Spleen (tissue), 13 donors: ENCODE measurements at places on chromosomes 16 and 17. TPM values are rescaled to one million over a fixed set of nuclear protein-coding genes. Genes with fewer than 3 reads are reported as not detected.

DNA sequence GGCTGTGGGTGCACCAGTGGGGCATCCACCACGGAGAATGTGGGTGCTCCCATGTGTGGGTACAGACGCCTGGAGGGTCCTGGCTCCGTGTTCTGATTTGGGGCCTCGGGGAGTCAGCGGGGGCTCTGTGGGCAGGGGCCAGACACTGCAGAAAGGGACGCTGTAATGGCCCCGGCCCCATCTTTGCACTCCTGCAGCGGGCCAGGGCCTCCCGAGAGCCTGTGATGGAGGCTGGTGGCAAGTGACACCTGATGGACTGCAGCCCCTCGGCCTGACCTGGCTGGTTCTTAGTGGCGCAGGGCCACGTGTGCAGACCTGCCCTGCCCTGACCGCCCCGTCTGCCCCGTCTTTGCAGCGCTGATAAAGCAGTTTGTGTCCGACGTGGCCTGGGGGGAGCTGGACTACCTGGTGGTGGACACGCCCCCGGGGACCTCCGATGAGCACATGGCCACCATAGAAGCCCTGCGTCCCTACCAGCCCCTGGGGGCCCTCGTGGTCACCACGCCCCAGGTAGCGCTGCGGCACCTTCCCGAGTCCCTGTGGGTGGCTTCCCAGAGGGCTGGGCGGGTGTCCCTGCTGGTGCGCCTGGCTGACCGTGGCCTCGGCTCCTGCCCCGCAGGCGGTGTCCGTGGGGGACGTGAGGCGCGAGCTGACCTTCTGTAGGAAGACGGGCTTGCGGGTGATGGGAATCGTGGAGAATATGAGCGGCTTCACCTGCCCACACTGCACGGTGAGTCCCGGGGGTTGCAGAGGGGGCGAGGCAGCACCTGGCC, 4.7 kb downstream of the NUBP2 start:
- no peaks in the 10 kb centered on the region for H3K36me3 ChIP-seq
- no peak overlapping the region for H3K4me3 ChIP-seq
- H3K27ac ChIP-seq: no peak overlapping the region
- no peaks in the 10 kb centered on the region for H3K27me3 ChIP-seq
- peak; percentile 70 for DNase-seq

GRCh38 chr17:63445065-63445464, 1.0 kb downstream of the CYB561 start:
- H3K4me3 ChIP-seq: peak overlapping the region; percentile 68
- no peak for DNase-seq
- H3K27me3 ChIP-seq: no peaks in the 10 kb centered on the region

GRCh38 chr17:9219631-9220397, 198.5 kb downstream of the NTN1 start:
- no peaks in the 10 kb centered on the region for H3K4me1 ChIP-seq
- H3K36me3 ChIP-seq: no peaks in the 10 kb centered on the region
- no peaks in the 10 kb centered on the region for H3K27me3 ChIP-seq
- H3K27ac ChIP-seq: no peak overlapping the region

DNA sequence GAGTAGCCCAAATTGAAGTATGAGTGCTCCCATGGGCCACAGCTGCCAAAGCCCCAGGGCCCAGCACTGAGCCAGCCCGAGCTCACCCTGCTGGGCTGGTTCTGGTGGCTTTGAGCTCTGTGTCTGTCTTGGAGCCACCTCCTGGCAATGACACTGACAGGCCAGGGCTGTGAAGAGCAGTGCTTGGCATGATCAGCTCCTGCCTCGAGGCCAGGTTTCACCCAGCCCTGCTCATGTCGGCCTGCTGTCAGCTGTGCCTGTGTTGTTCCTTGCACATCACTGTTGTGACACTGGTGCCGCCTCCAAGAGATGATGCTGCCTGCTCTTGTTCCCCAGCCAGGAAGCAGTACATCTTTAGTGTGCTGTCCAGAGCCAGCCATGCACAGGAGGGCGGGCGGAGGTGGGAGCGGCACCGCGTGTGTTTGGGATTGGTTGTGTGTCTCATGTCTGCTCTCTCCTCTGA, 26.0 kb downstream of the PLD6 start:
- peak overlapping the region; percentile 78 for H3K27ac ChIP-seq
- H3K36me3 ChIP-seq: peaks cover 100% of the 10 kb centered on the region
- H3K4me3 ChIP-seq: no peak overlapping the region
- no peaks in the 10 kb centered on the region for H3K27me3 ChIP-seq
- no peak for DNase-seq

GRCh38 chr17:27552276-27552732, 78.7 kb upstream of the LGALS9 start:
- peaks cover 44% of the 10 kb centered on the region for H3K4me1 ChIP-seq
- H3K27me3 ChIP-seq: no peaks in the 10 kb centered on the region
- no peak for DNase-seq
- H3K27ac ChIP-seq: no peak overlapping the region
- H3K4me3 ChIP-seq: no peak overlapping the region

- peak within 1 kb of the TSS; percentile 71 for H3K4me3 ChIP-seq
- peak; percentile 83 for DNase-seq
- no peaks in the 10 kb centered on the region for H3K36me3 ChIP-seq
- peaks cover 76% of the 10 kb centered on the region for H3K27me3 ChIP-seq
- H3K27ac ChIP-seq: peak within 1 kb of the TSS; percentile 23
Measured at GRCh38 chr17:43907425-43907981, at the start of gene MPP2. Gene MPP2 (minus strand): TSS chr17:43907536. CDS start chr17:43904460, 3,076 bp downstream.

- DNase-seq: no peak
- peaks cover 92% of the 10 kb centered on the region for H3K4me1 ChIP-seq
- H3K4me3 ChIP-seq: no peak overlapping the region
- H3K36me3 ChIP-seq: peaks cover 36% of the 10 kb centered on the region
- no peak overlapping the region for H3K27ac ChIP-seq
Measured at GRCh38 chr17:8946476-8946875, 19.0 kb downstream of the PIK3R5 start.

DNA sequence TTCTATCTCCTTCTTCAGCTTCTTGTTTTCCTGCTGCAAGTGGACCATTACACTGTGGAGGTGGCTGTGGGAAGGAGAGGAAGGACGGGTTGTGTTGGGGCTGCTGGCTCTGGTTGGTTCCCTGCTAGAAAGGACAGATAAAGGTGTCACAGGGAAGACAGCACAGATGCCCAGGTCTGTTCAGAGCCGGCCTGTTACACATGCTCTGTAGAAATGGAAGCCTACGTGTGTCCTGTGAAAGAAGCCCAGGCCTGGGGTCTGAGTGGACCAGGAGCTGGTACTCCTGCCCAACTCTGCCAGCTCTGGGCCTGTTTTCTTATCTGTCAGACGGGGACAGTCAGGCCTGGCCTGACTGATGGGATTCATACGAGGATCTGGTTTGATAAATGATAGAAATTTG, 26.4 kb downstream of the DHX38 start:
- no peak overlapping the region for H3K27ac ChIP-seq
- H3K4me3 ChIP-seq: no peak overlapping the region
- no peaks in the 10 kb centered on the region for H3K36me3 ChIP-seq
- peak; percentile 18 for DNase-seq

- no peaks in the 10 kb centered on the region for H3K27me3 ChIP-seq
- H3K27ac ChIP-seq: no peak overlapping the region
- DNase-seq: no peak
- no peak overlapping the region for H3K4me3 ChIP-seq
Measured at GRCh38 chr16:64532691-64533090, 589.2 kb downstream of the CDH11 start.

DNA sequence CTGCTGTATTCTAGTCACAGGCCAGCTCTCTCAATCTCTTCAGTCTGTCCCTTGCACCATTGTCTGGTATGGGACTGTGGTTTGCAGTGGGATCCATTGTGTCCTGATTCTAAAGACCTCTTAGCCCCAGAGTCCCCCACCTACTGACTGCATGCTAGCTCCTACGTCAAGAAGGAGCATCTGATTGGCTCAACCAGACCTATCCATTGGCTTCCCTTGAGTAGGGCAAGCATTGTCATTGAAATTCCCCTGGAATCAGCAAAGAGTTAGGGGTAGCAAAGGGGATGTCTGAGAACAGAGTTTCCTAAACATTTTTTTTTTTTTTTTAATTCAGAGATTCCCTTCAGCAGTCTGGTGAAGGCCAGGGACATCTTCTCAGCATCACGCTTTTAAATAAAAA, 175.3 kb upstream of the MPHOSPH6 start:
- H3K4me3 ChIP-seq: no peak overlapping the region
- no peaks in the 10 kb centered on the region for H3K4me1 ChIP-seq
- no peak overlapping the region for H3K27ac ChIP-seq
- H3K27me3 ChIP-seq: peaks cover 22% of the 10 kb centered on the region

GRCh38 chr17:37292429-37293139, 83.2 kb upstream of the C17orf78 start:
- no peak for DNase-seq
- no peaks in the 10 kb centered on the region for H3K27me3 ChIP-seq
- no peaks in the 10 kb centered on the region for H3K4me1 ChIP-seq

GRCh38 chr17:633133-633532, 81.5 kb downstream of the VPS53 start:
- no peak overlapping the region for H3K4me3 ChIP-seq
- H3K36me3 ChIP-seq: peaks cover 23% of the 10 kb centered on the region
- H3K4me1 ChIP-seq: no peaks in the 10 kb centered on the region
- no peak overlapping the region for H3K27ac ChIP-seq
- no peak for DNase-seq

DNA sequence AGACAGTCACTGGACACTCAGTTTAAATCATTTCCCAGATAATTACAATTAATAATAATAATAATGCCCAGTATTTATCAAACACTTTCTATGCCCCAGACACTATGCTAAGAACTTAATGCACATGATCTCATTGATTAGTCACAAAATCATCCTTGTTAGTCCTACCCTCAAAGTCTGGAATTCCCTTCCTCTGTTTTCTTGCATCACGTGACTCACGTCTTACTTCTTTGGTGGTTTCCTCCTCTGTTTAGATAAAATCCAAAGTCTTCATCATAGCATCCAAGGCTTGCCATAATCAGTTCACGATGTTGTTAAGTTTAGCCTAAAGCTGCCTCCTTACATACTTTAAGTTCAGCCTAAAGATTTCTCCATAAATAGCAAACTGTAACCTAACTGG, 471.9 kb downstream of the PMP22 start:
- H3K36me3 ChIP-seq: no peaks in the 10 kb centered on the region
- no peak for DNase-seq
- peaks cover 8% of the 10 kb centered on the region for H3K27me3 ChIP-seq
- H3K27ac ChIP-seq: no peak overlapping the region
- no peaks in the 10 kb centered on the region for H3K4me1 ChIP-seq

GRCh38 chr17:78798695-78799559, 16.9 kb upstream of the CYTH1 start:
- H3K27ac ChIP-seq: no peak overlapping the region
- H3K4me3 ChIP-seq: no peak overlapping the region
- no peak for DNase-seq
- H3K27me3 ChIP-seq: no peaks in the 10 kb centered on the region

DNA sequence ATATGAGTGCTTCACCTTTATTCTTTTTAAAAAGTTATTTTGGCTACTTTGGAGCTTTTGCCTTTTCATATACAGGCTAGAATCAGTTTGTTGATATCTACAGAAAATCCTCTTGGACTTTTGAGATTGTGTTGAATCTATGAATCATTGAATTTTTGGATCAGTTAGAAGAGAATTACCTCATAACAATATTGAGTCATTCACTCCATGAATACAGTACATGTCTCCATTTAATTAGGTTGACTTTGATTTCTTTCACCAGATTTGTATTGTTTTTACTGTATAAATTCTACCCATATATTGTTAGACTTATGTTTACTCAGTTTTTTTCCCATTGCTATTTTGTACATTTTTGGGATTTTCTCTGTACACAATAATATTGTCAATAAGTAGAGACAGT, 54.4 kb downstream of the TAOK1 start:
- no peak for DNase-seq
- peaks cover 19% of the 10 kb centered on the region for H3K4me1 ChIP-seq
- no peak overlapping the region for H3K27ac ChIP-seq
- H3K27me3 ChIP-seq: no peaks in the 10 kb centered on the region
- peaks cover 1% of the 10 kb centered on the region for H3K36me3 ChIP-seq
- H3K4me3 ChIP-seq: no peak overlapping the region

- H3K36me3 ChIP-seq: peaks cover 50% of the 10 kb centered on the region
- peak; percentile 52 for DNase-seq
- H3K27me3 ChIP-seq: no peaks in the 10 kb centered on the region
Measured at GRCh38 chr16:89691231-89691985, 4.9 kb downstream of the CDK10 start.

DNA sequence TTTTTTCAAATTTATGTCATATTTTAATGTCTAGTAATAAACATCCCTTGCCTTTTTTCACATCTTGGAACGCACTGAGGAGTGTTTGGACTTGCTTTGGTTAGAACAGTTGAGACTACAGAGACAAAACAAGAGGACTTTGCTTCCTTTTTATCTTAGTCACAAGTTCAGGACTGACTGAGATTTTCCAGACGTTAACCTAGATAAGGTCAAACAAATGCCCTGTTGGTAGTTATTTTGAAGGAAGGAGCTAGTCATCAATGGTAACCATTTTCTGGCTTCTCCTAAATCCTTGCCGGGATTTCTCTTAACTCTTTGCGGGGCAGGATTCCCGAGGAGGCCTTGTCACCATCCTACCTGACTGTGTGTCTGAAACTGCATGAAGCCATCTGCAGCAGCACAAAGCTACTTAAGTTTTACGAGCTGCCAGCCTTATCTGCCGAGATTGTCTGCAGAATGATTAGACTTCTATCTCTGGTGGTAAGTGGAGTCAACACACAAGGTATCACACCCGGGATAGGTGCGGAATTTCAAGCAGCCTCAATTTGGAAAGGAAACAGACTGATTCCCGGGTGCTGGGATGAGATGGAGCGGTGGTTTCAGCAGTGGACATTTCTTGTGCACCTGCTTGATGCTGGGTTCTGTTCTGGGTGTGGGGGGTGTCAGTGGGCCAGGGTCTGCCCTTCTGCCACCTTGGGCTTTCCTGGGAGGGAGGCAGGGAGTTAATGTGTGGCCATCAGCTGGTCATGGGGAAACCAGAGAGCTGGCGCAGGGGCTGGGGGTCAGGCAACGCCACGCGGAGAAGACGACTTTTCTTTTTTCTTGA, 48.3 kb downstream of the RNF213 start:
- no peak overlapping the region for H3K27ac ChIP-seq
- H3K4me1 ChIP-seq: peaks cover 11% of the 10 kb centered on the region
- no peak overlapping the region for H3K4me3 ChIP-seq
- DNase-seq: peak; percentile 29

DNA sequence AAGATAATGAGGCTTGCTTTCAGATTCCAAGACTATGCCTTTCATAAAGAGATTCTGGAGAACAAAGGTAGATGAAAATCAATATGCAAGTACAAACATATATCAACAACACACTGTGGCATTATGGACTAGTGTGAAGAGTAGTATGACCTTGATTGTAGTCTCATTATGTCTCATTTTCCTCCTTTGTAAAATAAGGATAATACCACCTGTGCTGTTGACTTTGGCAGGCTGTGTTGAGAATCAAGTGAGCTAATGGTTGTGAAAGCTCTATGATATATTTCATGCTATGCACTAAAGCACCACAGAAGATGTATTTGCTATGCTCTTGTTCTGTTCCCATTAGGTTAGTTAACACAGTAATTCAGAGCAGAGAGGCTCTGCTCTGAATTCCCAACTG, 78.5 kb upstream of the NACA2 start:
- no peak overlapping the region for H3K27ac ChIP-seq
- H3K27me3 ChIP-seq: no peaks in the 10 kb centered on the region
- DNase-seq: no peak
- H3K4me1 ChIP-seq: no peaks in the 10 kb centered on the region

CACNA1G gene
- 0.02 TPM for polyA plus RNA-seq

SLFN14 gene
- 0.04 TPM for polyA plus RNA-seq

TBC1D3G gene
- polyA plus RNA-seq: 0.61 TPM

C1QL1 gene
- polyA plus RNA-seq: 0.38 TPM

KCNG4 gene
- not detected for polyA plus RNA-seq

TSPOAP1 gene
- 24.3 TPM for polyA plus RNA-seq

HID1 gene
- 5.2 TPM for polyA plus RNA-seq

ACSM2A gene
- polyA plus RNA-seq: not detected
